CD4-positive, CD25-positive, alpha-beta regulatory T cell (primary cell): ENCODE measurements at places on chromosomes 1 and 21. TPM values are rescaled to one million over a fixed set of nuclear protein-coding genes. Genes with fewer than 3 reads are reported as not detected.

GLMP gene
- 29.9 TPM for total RNA-seq

- DNase-seq, result no peak
Observed at GRCh38 chr1:245248231-245248731, 93.5 kb downstream of the KIF26B start.

GRCh38 chr1:201724766-201725118 is 104.2 kb upstream of the IPO9 start:
- no peak for DNase-seq

DNA sequence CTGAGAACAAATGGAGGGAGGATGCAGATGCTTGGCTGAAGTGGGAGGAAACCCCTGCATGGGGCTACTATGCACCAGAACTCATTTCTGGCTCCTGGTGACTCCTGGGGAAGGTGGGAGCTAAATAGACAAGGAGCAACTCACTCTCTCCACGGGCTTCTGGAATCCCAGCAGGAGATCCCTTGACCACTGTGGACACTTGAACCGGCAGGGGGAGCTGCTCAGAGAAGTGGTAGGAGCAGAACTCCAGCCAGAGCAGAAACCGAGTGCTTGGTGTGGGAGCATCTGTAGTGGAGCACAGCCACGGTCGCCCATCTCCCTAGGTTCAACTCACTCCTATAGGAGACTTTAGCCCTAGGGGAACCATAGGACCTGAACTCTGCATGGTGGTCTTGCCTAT is 205.6 kb upstream of the GJB5 start:
- DNase-seq, result no peak

GRCh38 chr1:229272164-229273158 is 1.6 kb downstream of the RAB4A start:
- no peak for DNase-seq

DNA sequence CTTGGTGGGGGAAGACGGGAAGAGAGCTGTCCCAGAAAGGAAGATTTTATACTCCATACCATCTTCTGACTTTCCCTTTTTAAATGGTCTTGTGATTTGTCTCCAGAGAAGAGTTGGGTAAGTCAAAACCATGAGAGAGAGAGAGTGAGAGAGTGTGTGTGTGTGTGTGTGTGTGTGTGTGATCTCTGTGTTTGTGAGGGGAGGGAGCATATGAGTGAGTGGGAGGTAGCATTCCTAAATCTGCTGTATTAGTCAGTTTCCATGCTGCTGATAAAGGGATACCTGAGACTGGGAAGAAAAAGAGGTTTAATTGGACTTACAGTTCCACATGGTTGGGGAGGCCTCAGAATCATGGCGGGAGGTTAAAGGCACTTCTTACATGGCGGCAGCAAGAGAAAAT is 102.0 kb upstream of the VANGL1 start:
- DNase-seq, result no peak
